GM06990 (cell line): ENCODE measurements at places on chromosomes 5 and 9.

DNA sequence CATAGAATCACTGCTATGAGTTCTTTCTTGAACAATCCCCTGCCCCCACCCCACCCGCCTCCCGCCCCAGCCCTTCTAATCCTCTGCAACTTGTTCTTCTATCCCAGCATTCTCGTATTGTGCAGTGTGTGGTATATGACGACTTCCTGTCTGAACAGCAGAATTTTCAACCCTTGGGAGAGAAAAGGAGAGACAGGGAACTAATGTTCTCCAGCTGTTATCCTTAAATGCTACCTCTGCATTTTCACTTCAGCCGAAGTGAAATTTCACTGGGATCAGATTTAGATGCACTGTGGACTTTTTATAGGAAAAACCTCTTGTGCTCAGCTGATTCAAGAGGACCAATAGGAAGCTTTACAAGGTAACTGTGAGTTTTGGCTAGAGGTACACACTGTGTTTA is 2.2 kb downstream of the FBXL7 start:
- no peak for DNase-seq

GRCh38 chr9:99828417-99829176 is 6.9 kb downstream of the NR4A3 start:
- DNase-seq: no peak

- DNase-seq: no peak
Measured at GRCh38 chr5:40945111-40945510, 35.8 kb downstream of the C7 start.

GRCh38 chr5:79561525-79561893 is 47.6 kb upstream of the HOMER1 start:
- DNase-seq: no peak

GRCh38 chr5:150202501-150202900 is 12.6 kb downstream of the SLC6A7 start:
- DNase-seq: no peak

- no peak for DNase-seq
Measured at GRCh38 chr5:73558950-73559349, 6.5 kb downstream of the ANKRA2 start.
